ENCODE measurements at places on chromosomes 7 and 10.

DNA sequence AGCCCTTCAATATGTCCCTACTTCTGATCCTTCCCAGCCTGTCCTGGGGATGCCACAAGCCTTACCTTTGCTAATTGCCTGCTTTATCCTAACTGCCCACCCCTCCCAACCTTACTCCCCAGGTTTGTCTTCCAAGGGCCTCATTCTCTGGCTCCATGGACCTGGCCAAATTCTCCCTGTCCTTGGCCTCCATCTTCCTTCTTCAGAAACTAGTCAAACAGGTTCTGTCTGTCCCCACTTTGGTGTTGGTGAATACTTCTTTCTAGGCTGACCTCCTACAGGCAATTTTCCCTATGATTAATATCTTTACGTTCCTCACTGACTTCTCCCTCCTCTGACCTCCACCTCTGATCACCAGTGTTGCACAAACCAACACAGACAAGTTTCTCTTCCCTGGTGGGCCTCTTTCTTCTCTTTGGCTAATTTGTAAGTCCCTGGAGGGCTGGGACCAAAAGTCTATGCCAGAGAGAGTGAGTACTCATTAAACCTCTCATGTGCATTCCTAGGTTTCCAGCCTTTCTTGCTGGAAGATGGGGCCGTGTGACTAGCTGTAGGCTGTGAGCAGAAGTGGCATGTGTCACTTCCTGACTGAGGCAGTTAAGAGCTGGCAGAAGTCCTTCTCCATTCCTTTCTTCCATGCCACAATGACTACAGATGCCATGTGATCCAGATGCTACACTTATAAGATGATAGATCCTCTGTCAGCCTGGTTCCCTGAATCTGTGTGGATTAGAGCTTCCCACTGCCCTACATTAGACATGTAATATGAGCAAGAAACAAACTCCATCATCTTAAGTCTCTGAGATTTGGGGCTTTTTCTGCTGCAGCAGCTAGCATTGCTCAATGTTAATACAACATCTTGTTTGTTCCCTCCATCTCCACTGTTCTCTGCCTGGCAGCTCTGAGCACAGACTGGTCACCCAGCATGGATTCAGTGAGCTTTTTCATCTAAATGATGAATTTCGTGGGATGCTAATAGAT is 382.7 kb downstream of the RPS24 start:
- no peak for DNase-seq

DNA sequence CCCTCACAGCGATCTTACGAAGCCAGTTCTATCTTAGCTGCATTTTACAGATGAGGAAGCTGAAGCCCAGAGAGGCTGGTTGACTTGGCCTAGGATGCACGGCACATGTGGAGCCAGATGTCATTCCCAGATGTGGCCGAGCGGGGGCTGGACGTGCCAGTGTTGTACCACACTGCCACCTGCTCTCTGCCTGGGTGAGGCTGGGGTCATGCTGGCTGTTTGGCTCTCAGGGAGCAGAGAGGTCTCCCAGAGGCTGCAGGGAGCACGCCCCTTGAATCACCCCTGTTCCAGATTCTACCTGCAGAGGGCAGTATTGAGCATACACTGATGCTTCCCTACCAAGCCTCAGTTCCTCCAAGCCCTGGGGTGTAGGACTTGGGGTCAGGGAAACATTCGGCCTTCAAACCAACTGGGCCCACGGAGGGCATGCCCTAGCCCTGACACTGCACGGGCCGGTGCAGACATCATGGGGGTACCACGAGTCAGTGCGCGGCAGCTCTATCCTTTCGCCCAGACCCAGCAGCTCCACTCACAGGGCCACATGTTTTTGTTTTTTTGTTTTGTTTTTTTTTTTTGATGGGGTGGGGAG is 3.8 kb upstream of the GTF2IRD1 start:
- DNase-seq = peak; percentile 73

GRCh38 chr7:148238761-148239325 is 351.7 kb upstream of the C7orf33 start:
- no peak for DNase-seq

GRCh38 chr7:72493850-72494661 is 81.9 kb upstream of the CALN1 start:
- peak; percentile 22 for DNase-seq

DNA sequence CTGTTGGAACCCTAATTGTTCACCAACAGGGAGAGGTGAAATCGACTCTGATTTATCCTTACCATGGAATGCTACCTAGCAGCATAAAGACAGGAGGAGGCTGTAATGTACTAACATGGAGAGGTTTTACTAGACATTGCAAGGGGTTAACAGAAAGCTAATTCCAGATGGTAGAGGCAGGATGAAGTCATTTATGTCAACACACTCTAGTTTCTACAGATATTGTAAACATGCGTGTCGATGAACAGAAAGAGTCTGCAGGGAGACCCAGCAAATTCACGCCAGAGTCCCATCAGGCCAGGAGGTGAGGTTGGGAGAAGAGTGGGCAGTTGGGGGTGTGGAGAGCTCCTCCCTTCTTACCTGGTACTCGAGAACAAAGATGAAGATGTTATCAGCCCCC is 7.0 kb downstream of the NPC1L1 start:
- DNase-seq = no peak

GRCh38 chr7:151086802-151087244 is 548 bp downstream of the AGAP3 start:
- DNase-seq = peak; percentile 22

- no peak for DNase-seq
Measured at GRCh38 chr10:11667756-11668155, 56.3 kb upstream of the USP6NL start.

- DNase-seq = no peak
Measured at GRCh38 chr10:115566867-115567266, 473.7 kb downstream of the ATRNL1 start.

- no peak for DNase-seq
Measured at GRCh38 chr7:155993420-155994278, 181.4 kb upstream of the SHH start.

GRCh38 chr7:75861636-75862035 is 17.2 kb upstream of the RHBDD2 start:
- no peak for DNase-seq

DNA sequence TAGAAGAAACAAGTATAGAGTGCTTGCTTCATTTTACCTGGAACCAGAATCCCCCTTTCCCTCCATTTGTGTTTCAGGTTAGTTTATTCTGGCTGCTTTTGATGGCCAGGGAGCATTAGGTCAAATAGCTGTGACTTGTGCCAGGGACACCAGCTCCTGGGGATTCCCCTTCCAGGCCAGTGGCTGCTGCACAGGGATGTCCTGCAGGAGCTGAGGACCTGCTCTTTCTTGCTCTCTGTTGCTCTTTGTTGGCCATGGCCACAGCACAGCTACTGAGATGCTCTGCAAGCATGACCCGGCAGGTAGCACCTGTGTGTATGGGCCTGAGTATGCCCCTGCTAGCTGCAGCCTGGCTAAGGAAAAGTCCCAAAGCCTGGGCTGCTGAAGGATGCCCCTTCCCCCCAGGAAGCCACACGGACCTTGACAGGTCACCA is 208.9 kb downstream of the EBF3 start:
- DNase-seq = no peak

GRCh38 chr10:78333362-78334143 is 299.9 kb downstream of the RPS24 start:
- DNase-seq = no peak

DNA sequence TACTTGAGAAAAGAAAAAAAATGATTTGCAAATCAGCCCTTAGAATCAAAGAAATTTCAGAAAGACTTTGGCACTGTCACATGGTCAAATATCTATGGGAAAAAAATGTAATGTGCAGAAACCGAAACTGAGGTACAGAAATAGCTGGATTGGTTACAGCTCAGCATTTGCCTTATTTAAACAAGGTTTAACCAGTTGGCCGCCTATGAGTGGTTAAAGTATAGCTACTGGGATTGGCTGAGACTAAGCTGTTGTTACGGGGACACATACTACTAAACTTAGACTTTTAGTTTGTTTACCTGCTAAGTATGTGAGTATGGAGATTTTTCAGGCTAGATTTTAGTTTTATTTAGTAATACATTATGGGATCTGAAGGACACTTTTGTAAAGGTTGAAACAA is 38.6 kb downstream of the SFTPD start:
- no peak for DNase-seq

GRCh38 chr7:50333221-50333651 is 28.7 kb downstream of the IKZF1 start:
- no peak for DNase-seq

DNA sequence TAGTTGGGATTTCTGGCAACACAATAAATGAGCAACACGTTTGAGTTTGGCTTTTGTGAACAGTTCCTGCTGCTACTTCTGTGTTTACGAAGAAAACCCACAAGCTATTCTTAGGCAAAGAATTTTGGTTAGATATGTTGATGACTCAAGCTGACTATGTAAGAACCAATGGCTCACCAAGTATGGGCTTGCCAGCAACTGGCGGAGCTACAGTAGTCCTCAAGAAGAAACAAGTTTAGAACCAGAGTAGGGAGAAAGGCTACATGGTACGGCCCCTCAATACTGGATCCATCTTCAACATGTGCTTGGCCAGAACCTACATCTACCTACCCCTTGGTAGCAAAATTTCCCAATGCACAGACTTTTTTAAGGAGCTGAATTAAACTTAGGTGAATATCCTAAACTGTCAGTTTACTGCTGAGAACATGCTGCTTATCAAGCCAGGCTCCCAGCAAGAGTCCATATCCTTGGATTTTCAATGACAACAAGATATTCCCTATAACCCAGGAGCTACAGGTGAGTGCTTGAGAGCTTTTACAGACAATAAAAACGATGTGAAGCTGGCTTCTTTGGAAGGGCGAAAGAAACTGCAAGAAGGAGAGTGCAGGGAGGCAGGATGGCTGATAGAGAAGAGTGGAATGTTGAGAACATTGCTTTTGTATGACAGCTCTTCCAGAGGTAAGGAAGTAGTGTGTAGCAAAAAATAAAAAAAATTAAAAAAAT is 74.3 kb upstream of the ASAH2 start:
- DNase-seq = no peak

GRCh38 chr7:133796782-133797745 is 330.1 kb upstream of the LRGUK start:
- DNase-seq = no peak

GRCh38 chr7:114842551-114843065 is 79.3 kb upstream of the MDFIC start:
- DNase-seq = no peak

DNA sequence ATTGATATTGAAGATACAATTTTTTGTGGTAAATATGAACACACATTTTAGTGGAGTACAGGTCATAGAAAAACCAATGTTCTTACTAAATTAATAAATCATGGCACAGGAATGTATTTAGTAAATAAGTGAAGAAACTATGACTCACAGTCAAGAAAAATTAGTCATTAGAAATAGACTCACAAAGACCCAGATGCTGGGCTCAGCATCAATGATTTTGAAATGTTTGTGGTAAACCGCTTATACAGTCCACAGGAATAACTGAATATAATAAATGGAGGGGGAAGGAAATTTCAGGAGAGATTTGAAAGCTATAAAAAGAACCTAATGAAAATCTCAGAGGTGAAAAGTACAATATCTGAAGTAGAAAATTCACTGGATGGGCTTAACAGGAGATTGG is 138.3 kb upstream of the ADCY1 start:
- DNase-seq = no peak

- DNase-seq = no peak
Measured at GRCh38 chr10:16799621-16800020, 17.6 kb downstream of the RSU1 start.

GRCh38 chr10:133253361-133253955 is 15.8 kb downstream of the VENTX start:
- DNase-seq = no peak

- DNase-seq = no peak
Measured at GRCh38 chr7:137652721-137653120, 194.1 kb downstream of the DGKI start.

- no peak for DNase-seq
Measured at GRCh38 chr7:25756601-25757000, 395.4 kb upstream of the NFE2L3 start.

GRCh38 chr10:45380903-45381620 is 7.0 kb downstream of the ALOX5 start:
- no peak for DNase-seq

DNA sequence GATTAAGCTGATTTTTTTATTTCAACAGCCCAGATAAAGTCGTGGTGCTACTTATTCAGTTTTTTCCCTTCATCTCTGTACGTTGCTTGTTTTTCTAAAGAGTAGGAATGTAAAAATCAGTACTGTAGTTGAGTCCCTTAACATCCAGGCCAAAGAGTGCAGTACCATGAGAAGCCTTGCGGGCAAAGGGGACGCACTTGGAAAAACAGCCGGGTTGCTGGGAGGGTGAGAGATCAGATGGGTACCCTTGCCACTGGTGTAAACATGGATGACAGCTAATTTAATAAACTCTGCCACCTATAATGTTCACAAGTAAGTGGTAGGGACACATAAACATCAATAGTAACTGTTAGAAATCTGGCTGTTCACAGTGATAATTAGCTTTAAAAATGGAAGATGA is 175.9 kb downstream of the POU6F2 start:
- no peak for DNase-seq

GRCh38 chr7:31761646-31762045 is 74.6 kb downstream of the PPP1R17 start:
- DNase-seq = no peak

GRCh38 chr10:108051218-108051617 is 886.7 kb upstream of the SORCS1 start:
- no peak for DNase-seq

GRCh38 chr7:108848486-108848885 is 278.8 kb downstream of the DNAJB9 start:
- DNase-seq = no peak

DNA sequence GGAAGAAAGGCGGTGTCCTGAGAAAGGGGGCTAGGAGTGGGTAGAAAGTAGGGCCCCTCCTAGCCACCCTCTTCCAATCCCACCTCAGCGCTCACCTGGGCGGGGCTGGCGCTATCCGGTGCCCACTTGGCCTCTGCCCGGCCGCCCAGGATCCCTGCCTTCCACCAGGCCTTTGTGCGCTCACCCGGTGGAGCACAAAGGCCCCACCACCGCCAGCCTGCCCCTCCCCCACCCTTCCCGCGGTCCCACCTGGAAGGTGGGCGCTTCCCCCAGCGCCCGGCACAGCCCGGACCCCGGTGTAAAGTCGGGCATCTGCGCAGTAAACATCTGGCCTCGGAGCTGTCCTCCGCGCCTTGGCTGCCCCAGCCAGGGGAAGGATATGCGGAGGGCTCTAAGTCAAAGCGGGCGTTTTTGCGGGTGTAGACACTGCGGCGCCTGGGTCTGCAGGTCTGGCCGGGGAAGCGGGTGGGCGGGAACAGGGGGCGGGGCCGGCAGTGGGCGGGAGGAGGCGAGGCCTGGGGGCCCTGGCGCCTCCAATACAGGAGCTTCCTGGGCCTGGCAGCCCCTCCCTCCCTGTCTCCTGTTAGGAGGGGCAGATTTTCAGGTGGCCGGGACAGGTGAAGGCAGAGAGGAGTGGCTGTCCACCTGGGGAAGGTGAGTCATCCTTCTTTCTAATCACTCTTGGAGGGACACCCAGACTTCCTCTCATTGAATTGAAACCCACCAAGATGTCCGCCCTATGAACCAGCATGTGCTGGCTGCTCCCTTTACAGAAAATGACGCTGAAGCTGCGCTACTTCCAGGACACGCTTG is 49.3 kb downstream of the PNLIPRP2 start:
- DNase-seq = no peak

Measured in activated T-cell treated with anti-CD3 and anti-CD28 coated beads, Interleukin-2, amount 50 U/mL, for 4 hours (primary cell).